ENCODE measurements at places on chromosomes 4 and X.

- DNase-seq = peak; percentile 41
Measured at GRCh38 chrX:72045552-72046277, 86.0 kb downstream of the RTL5 start.

GRCh38 chrX:105098201-105098600, 122.3 kb downstream of the TEX13A start:
- no peak for DNase-seq

DNA sequence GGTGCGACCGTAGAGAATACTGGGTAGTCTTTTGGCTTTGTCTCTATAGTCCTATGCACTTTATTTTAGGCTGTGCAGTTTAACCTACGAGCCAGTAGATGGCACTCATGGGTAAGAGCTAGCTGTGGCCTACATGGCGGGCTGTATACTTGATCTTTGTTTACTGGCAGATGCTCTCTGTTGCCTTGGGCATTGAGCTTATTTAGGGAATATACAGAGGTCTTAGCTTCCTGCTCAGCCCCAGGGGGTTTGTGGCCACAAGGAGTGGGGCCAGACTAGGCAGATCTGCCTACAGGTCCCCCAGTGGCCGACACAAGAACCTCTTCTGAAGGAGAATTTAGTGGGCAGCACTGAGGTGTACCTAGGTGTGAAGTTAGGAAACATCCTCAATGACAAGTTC, 227.6 kb upstream of the HDX start:
- peak; percentile 26 for DNase-seq

DNA sequence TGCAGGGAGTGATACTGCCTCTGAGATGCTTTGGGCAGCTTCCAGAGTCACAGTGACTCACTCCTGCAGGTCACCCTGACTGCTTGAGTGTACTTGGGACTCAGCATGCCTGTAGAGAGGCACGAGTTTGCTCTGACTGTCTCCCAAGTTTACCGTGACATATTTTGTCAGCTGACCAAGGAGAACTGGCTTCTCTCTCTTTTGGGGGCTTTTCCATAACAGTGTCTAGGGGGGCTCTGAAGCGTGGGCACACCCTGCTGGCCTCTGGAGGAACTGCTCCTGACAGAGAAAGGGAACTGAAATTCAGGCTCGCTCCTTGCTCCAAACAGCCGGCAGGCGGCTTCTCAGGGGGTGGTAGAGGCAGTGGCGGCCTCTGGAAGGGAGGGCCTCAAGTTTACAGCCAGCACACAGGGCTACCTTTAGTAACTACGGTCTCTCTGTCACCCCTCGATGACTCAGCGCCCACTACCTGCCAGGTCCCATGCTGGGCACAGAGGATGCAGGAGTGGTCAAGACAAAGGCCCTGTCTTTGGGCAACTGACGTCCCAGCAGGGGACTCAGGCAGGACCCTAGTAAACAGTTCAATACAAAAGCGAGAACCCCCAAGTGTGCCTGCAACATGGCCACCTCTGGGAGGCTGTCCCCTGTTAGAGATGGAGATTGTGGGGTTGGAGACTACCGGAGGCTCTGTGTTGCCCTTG, 17.8 kb downstream of the ZNF185 start:
- peak; percentile 54 for DNase-seq
